Right lobe of liver (tissue), 6 donors: ENCODE measurements at places on chromosomes 7 and 10. TPM values are rescaled to one million over a fixed set of nuclear protein-coding genes. Genes with fewer than 3 reads are reported as not detected.

The POM121C gene
- total RNA-seq: 12.2 TPM

The ZFYVE27 gene
- 12.6 TPM for total RNA-seq

The SPAG6 gene
- not detected for total RNA-seq

The TMEM243 gene
- 3.8 TPM for total RNA-seq

The IRF5 gene
- 4.6 TPM for total RNA-seq

The OR6B1 gene
- total RNA-seq: not detected

The BLNK gene
- 18.2 TPM for total RNA-seq

The MYL10 gene
- not detected for total RNA-seq

The ACSL5 gene
- total RNA-seq: 90.9 TPM

- no peaks in the 10 kb centered on the region for H3K36me3 ChIP-seq
- no peaks in the 10 kb centered on the region for H3K4me1 ChIP-seq
- H3K27ac ChIP-seq: no peak overlapping the region
- H3K27me3 ChIP-seq: no peaks in the 10 kb centered on the region
- DNase-seq: no peak
Measured at GRCh38 chr7:156781972-156782371, 111.0 kb downstream of the LMBR1 start.

- no peaks in the 10 kb centered on the region for H3K4me1 ChIP-seq
- no peak overlapping the region for H3K27ac ChIP-seq
- no peak overlapping the region for H3K4me3 ChIP-seq
- H3K36me3 ChIP-seq: no peaks in the 10 kb centered on the region
- H3K27me3 ChIP-seq: no peaks in the 10 kb centered on the region
Measured at GRCh38 chr7:14424675-14425074, 435.2 kb upstream of the ETV1 start.

DNA sequence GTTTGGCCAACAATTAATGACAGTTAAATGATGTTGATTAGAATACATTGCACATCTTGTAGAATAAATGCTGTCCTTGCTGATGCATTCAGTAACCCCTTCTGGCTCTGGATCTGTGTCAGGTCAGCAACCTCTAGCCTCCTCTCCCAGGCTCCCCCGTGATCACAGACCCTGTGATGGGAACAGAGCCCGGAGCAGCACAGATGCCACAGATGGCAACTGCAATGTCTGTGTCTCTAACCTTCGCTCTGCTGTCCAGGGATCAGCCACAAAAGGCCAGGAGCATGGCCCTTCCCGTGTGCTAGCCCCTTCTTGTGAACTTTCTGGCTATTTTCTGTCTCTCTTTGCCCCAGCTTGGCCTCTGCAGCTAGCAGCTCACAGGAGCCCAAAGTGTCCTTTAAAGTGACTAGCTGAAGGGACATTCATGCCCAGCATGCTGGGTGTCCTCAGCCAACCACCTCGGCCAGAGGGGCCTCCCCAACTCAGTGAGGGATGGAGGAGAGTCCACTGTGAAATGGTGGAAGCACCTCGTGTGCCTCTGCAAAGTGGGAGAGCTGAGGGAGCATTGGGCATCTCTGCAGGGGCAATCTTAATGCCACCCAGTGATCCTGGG, 167.0 kb upstream of the TCERG1L start:
- peak; percentile 78 for DNase-seq
- peak overlapping the region; percentile 86 for H3K27ac ChIP-seq
- no peaks in the 10 kb centered on the region for H3K4me1 ChIP-seq
- H3K4me3 ChIP-seq: peak overlapping the region; percentile 22

DNA sequence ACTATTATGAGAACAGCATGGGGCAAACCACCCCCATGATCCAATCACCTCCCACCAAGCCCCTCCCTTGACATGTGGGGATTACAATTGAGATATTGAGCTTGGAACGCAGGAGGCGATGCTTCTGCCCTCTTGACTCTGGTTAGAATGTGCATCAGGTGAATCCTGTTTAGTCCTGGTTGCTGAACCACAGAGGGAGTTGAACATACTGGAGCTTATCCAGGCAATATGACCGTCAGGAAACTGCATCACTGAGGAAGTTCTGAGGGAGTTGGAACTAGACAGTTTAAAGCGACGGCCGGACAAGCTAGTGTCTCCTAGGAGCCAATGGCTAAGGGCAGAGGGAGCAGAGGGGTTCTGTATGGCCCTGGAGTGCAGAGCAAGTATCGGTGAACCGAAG, 31.8 kb upstream of the GARS1 start:
- no peak for DNase-seq
- no peak overlapping the region for H3K4me3 ChIP-seq
- no peak overlapping the region for H3K27ac ChIP-seq
- H3K36me3 ChIP-seq: peaks cover 5% of the 10 kb centered on the region
- H3K27me3 ChIP-seq: no peaks in the 10 kb centered on the region

GRCh38 chr7:1401011-1401410, 58.3 kb downstream of the MICALL2 start:
- no peak for DNase-seq
- H3K27ac ChIP-seq: no peak overlapping the region
- H3K4me3 ChIP-seq: no peak overlapping the region
- H3K27me3 ChIP-seq: no peaks in the 10 kb centered on the region
- no peaks in the 10 kb centered on the region for H3K36me3 ChIP-seq
- H3K4me1 ChIP-seq: no peaks in the 10 kb centered on the region

DNA sequence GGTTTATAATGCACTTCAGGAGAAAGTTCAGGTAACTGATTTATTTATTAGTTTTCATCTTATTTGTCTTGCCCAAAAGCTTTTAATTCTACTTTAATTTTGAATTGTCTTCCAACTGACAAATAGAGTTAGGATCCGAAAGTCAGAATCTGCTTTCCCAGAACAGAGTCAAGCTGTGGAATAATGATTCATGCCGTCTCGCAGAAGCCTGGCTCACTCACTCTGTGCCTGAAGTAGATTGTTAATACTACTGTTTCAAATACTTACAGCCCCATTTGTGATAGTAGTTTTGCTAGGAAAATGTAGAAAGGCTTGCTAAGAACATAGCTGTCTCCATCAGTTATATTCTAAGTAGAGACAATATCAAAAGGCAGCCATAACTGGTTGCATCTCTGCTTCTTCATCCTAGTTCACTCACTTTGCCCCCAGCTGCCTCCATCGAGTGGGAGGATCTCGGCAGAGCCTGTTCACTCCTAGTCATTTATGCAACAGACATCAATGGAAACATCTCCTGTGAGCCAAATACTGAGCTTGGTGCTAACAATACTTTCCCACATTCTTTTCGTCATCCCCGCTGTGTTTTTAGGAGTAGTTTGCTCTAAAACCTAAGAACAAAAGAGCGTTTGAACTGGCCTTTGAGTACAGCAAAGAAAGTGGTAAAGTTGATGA, 28.0 kb downstream of the ABRAXAS2 start:
- H3K4me1 ChIP-seq: no peaks in the 10 kb centered on the region
- no peak for DNase-seq
- H3K36me3 ChIP-seq: peaks cover 22% of the 10 kb centered on the region
- H3K4me3 ChIP-seq: no peak overlapping the region
- H3K27ac ChIP-seq: no peak overlapping the region

GRCh38 chr10:53839440-53840039, 961.5 kb downstream of the PCDH15 start:
- no peaks in the 10 kb centered on the region for H3K4me1 ChIP-seq
- H3K36me3 ChIP-seq: no peaks in the 10 kb centered on the region
- H3K4me3 ChIP-seq: no peak overlapping the region
- H3K27me3 ChIP-seq: no peaks in the 10 kb centered on the region

GRCh38 chr10:101280511-101280910, 51.2 kb upstream of the LBX1 start:
- H3K27me3 ChIP-seq: no peaks in the 10 kb centered on the region
- no peaks in the 10 kb centered on the region for H3K36me3 ChIP-seq
- no peaks in the 10 kb centered on the region for H3K4me1 ChIP-seq
- H3K4me3 ChIP-seq: no peak overlapping the region
- H3K27ac ChIP-seq: no peak overlapping the region

GRCh38 chr7:119711104-119711503, 561.9 kb upstream of the KCND2 start:
- H3K27me3 ChIP-seq: no peaks in the 10 kb centered on the region
- DNase-seq: no peak
- no peak overlapping the region for H3K4me3 ChIP-seq
- no peak overlapping the region for H3K27ac ChIP-seq
- no peaks in the 10 kb centered on the region for H3K36me3 ChIP-seq

GRCh38 chr10:88187472-88187871, 324.0 kb downstream of the PTEN start:
- H3K36me3 ChIP-seq: no peaks in the 10 kb centered on the region
- no peak overlapping the region for H3K4me3 ChIP-seq
- H3K27me3 ChIP-seq: no peaks in the 10 kb centered on the region
- H3K27ac ChIP-seq: no peak overlapping the region
- H3K4me1 ChIP-seq: no peaks in the 10 kb centered on the region

- DNase-seq: no peak
Measured at GRCh38 chr10:124975977-124976514, 34.1 kb downstream of the ZRANB1 start.

DNA sequence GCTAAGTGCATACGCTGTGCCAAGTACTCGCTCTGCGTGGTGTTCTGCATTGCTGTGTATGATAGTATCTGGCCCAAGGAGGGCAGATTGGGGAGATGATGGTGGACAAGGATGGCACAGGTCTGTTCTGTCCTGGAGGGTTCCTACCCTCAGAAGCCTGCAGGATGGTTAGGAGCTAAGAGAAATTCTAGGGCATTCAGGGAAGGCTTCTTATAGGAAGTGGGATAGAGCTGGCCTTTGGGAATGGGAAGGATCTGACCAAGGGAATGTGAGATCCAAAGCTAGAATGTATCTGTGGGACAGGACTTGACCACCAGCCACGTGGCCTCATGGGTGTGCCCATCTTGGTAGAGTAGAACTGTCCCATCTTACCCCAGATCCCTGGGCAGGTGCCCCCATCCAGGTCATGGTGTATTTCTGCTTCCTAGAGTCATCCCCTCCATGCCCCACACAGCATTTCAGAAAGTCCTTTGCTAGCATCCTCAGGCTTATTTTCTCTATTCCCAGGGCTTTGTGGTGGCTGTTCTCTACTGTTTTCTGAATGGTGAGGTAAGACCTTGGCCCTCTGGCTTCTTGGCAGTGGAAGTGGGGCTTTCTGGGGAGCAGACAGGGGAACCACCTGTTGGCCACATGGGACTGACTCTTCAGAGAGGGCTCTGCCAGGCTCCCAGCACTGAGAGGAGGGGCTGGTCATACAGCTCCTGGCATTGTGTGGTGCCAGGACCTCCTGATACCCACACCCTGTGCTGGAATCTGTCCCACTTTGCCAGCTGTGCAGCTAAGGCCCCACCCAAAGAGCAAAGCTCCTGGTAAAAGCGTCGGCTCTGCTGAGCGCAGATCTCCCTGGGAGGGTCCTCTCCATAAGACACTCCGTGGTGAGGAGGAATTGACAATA, 52.5 kb downstream of the ADCYAP1R1 start:
- no peaks in the 10 kb centered on the region for H3K27me3 ChIP-seq
- H3K27ac ChIP-seq: no peak overlapping the region
- DNase-seq: no peak

DNA sequence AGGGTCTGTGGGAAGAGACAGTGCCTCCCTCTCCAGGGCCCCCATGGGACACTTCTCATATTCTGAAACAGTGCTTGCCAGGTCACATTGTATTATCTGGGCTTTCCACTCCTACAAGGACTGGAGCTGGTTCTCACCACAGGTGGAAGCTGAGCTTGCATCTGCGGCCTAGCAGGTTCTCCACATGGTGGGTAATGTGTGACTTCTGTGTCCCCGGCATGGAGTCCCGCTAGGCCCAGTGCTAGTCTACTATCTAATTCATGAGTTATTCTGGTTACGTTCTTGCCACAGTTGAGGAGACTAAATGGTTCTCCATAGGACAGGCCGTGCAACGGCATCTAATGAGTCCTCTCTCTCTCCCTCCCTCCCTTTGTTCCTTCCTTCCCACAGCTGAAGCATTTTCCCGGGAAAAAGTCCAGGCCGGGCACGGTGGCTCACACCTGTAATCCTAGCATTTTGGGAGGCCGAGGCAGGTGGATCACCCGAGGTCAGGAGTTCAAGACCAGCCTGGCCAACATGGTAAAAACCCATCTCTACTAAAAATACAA, 27.7 kb downstream of the PRLHR start:
- H3K4me3 ChIP-seq: no peak overlapping the region
- no peaks in the 10 kb centered on the region for H3K4me1 ChIP-seq
- H3K27ac ChIP-seq: no peak overlapping the region
- H3K36me3 ChIP-seq: no peaks in the 10 kb centered on the region
- no peak for DNase-seq

GRCh38 chr7:101236292-101236835, 1.2 kb downstream of the CLDN15 start:
- no peaks in the 10 kb centered on the region for H3K36me3 ChIP-seq
- no peak for DNase-seq
- no peak overlapping the region for H3K27ac ChIP-seq
- H3K4me3 ChIP-seq: no peak overlapping the region
